GM13976 (cell line): ENCODE measurements at places on chromosomes 2 and 18.

GRCh38 chr2:111052621-111053020, 68.1 kb upstream of the BCL2L11 start:
- no peak for DNase-seq

DNA sequence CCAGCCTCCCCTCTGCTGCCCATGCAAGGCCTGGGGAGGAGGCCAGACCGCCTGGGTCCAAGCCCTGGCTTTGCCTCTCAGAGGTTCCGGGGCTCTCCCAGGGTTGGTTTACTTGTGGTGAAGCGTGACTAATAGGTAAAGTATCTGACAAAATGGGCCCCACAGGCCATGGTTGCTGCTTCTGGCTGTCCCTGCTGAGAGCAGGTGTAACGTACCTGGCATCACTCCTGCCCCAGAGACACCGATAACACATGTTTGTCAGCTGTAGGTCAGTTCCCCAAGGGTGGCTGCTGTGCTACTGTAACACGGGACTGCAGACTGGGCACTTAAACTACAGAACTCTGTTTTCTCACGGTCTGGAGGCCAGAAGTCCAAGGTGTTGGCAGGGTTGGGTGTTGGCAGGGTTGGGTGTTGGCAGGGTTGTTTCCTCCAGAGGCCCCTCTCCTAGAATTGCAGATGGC, 34.1 kb downstream of the ODC1 start:
- DNase-seq: peak; percentile 58

GRCh38 chr2:46824611-46825010, 91.0 kb downstream of the MCFD2 start:
- no peak for DNase-seq

DNA sequence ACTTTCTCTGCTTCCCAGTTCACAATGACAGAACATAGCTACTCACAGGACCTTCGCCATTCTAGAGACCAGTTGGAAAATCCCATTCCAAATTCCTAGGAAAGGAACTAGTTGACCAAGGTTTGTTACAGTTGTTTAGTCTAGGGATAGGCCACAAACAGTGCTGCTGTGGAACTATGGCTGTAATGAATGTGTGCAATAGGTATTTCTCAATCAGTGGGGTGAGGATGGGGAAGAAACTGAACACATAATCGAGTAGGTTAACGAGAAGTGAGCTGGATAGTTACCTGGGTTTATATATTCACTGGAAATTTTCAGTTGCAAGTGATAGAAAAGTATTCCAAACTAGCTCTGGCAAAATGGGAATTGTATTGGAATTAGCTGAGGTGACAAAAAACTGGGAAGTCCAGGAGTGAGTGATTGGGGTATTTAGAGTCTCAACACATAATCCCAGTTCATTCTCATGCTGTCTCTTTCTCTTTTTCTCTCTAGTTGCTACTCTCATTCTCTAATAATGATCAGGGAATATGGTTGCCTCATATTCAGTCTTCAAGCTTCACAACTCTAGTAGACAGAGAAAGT, 18.2 kb upstream of the HMSD start:
- no peak for DNase-seq

DNA sequence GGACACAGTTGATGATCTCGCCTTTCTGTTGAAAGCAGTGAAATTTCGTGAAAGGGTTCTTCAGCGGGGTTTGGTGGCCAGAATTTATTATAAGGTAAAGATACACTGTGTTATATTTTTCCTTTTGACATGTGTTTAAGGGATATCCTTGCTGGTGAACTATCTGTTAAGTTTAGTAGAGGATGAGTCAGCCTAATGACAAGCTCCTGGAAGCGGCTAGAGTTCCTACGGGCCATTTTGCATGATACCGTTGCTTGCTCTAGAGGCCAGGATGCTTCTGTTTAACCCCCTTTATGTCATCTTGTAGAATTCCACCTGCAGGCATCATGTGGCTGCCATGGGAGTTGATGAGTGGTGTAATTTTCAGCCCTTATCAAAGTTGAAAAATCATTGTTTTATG, 124.8 kb upstream of the BCL2L11 start:
- DNase-seq: no peak

DNA sequence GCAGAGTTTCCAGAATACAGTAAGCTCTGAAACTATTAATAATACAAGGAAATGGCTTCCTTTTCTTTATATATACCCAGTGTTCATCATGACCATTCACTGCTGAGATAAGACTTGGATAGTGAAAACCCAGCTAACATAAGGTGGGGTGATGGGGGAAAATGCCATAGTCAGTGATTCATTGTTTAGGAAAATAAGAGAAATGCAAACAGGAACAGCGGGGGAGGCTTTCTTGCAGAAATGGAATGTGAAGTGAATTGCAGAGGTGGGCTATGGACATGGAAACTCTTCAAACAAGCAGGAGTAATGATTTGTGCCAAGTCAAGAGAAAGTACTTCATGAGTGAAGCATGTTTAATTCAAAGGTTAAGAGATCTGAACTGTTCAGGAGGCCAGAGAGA, 519.4 kb downstream of the TDRD15 start:
- no peak for DNase-seq

- DNase-seq: no peak
These were observed 153.0 kb downstream of the TMEM247 start for GRCh38 chr2:46632349-46632748.

DNA sequence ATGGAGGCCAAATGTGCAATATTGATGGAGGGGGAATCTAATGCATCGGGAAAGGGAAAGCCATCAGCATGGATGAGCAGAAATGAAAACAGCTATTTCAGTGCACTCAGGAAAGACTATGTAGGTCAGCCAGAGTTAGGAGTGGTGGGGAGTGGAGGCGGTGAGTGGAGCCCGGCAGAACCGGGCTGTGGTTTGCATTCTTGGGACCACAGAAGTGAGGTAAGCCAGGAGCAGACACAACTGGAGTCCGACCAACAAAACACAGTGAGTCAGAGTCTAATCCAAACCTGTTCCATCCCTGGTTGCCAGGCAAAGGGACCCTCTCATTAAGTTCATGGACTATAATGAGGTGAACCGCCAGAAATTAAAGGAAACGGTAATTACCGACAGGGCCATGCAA, 61.1 kb upstream of the RAB12 start:
- DNase-seq: no peak

DNA sequence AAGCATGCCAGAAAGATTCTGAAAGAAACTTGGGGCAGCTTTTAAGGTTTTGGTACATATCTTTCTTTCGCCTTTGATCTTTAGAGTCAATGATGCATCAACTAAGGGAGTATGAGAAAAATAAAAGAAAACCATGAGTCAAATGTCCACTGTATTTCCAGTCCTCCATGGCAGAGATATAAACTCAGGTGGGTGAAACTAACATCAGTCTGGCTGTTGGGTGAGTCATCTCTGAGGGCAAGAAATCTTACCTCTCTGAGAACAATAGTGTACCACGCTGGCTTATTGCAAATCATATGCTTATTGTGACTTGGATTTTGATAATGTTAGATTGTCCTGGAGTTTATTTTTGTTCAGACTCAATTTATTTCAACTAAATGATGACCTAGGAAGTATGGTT, 521.0 kb downstream of the PLCL1 start:
- no peak for DNase-seq

DNA sequence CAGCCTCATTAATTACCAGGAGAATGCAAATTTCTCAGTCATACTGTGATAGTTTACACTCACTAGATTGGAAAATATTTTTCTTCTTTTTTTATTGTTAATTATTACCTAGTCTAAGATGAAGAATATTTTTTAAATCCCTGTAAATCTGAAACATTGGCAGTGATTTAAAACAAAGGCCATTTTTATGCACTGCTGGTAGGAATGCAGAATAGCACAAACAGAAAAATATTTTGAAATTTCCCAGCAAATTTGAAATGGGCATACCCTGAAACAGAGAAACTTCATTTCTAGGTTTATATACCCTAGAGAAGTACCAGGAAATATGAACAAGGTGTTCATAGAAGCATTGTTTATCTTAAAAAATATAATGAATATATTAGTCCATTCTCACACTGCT, 31.0 kb downstream of the DYNAP start:
- no peak for DNase-seq

- no peak for DNase-seq
These were observed 2.9 kb upstream of the MRPL44 start for GRCh38 chr2:223954401-223954800.

DNA sequence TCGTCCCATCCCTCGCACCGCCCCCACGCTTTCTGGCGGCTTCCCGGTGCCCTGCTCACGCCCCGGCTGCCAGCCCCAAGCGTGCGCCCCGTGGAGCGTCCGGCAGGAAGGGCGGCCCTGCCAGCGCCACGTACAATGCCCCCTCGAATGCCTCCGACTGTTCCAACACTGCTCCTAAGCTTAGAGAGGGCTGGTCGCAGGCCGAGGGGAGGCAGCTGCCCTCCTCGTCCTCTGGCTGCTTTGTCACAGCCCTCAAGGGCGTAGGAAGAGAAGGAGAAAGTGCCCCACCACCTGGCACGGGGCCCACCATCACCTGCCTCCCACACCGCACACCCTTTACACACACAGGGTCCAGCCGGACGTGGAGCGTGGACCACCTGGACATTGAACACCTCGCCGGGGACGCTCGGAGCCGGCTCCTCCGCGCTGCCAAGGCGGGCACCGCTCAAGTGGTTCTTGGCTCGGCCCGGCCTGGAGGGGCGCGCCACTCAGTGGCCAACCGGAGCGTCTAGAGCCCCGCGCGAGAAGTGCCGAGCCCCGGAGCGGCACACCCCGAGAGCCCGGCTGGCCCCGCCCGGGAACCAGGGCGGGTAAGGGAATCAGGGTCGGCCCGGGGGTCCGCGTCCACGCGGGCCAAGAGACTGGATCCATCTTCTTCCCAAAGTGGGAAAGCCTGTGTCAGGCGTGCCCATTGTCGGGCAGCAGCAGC, 830 bp downstream of the DNER start:
- peak; percentile 42 for DNase-seq

GRCh38 chr2:95799892-95800291, 191.7 kb downstream of the ANKRD36C start:
- DNase-seq: no peak

GRCh38 chr2:169490834-169491233, 11.5 kb downstream of the BBS5 start:
- DNase-seq: no peak

GRCh38 chr2:11762799-11763461, 16.5 kb downstream of the LPIN1 start:
- DNase-seq: no peak

GRCh38 chr2:69309351-69310110, 77.5 kb downstream of the GFPT1 start:
- no peak for DNase-seq

GRCh38 chr2:20549691-20550348, 101.1 kb downstream of the HS1BP3 start:
- DNase-seq: no peak

DNA sequence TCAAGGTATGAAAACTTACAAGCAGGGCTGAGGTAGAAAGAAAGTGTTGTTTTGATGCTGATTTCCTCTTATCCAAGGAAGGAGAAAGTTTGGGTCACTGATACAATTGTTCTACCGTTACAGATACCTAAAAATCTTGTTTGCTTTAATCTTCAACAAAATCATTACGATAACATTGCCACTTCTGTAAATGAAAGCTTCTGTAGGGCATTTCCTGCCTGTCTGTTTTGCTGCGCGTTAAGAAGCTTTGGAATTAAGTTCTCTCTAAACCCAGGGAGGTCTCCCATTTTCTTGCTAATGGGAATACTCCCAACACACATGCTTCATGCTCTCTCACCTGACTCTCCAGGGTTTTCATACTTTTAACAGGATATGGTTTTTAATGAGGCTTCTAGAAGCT, 258.5 kb downstream of the PTGR3 start:
- DNase-seq: no peak

GRCh38 chr18:49926106-49926745, 112.9 kb upstream of the ACAA2 start:
- no peak for DNase-seq

DNA sequence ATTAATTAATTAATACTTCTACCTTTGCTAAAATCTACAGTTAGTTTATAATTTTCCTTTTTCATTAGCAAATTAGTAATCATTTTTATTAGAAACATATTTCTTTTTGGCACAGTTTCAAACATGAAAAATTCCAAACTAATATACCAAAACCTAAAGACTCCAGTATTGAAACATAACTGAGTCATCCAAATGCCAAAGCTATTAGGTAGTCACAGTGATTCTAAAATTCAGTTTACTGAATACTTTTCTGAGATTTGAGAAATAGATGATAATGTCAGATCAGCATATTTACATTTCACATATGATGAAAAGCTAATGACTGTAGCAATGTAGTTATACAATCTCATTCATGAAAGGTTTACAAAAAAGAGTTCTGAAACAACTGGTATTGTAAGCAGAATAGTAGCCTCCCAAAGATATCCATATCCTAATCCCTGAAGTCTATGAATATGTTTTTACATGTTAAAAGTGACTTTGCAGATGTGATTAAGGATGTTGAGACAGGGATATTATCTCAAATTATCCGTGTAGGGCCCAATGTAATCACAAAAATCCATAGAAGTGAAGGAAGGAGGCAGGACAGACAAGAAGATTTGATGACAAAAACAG, 680.2 kb upstream of the CHAC2 start:
- DNase-seq: no peak

DNA sequence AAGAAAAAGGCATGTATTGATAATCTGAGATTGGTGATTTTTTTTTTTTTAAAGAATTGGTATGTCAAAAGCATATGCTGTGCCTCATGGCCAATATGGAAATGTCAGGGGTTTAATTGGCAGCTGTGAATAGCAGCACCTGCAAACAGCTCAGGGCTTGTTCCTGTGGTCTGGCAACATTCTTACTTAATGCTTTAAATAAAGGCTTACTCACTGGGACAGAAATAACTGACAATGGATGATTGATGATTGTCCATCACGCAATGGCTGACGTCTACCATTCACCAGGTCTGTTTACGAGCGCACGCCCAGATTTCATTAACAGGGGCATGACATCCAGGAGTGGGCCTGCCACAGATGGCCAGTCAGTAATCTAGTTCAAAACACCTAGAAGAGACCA, 66.7 kb downstream of the ETAA1 start:
- DNase-seq: no peak

GRCh38 chr18:40356168-40356567, 1598.9 kb upstream of the PIK3C3 start:
- DNase-seq: no peak

GRCh38 chr2:10327896-10328669, 25.4 kb downstream of the HPCAL1 start:
- DNase-seq: no peak

DNA sequence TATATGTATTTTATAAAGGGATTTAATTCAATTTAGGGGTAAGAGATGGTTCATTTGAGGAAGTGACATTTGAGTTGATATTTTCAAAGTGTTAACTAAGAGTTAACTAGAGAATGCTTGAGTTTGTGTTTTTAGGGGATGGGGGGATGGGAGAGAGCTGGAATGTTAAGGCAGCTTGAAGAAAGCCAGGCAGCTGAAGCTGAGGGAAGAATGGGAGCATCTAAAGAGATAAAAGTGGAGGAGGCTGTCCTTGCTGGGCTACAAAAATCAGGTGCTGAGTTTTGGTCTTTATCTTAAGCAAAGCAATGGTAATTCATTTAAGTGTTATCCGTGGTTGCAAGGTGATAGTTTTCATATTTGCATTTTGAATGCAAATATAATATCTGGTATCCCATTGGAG, 9.2 kb downstream of the CHST9 start:
- DNase-seq: no peak

GRCh38 chr2:120783969-120784372, 48.3 kb downstream of the GLI2 start:
- DNase-seq: no peak
